ENCODE measurements at places on chromosomes 4 and X.
A peak's percentile ranks its signal among the peaks of the same experiment; 100 is the strongest.

GRCh38 chrX:107996124-107996523 is 14.0 kb upstream of the TEX13B start:
- no peak for DNase-seq

DNA sequence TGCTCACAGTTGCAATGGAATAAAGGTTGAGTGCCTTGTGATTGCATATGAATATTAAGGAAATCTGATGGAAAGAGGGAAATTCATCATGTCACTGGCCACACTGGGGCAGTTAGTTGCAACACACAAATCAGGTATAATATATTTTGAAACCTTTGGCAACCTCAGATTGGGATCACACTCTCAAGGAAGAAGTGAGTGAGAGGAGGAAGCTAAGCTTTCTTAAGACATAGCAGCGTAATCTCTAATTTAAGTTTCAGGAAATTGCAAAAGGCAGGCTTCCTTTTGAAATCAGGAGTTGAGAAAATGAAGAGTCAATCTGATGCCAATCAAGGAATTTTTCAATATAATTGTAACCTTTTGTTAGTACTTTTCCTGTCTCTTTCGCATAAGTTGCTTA is 12.3 kb upstream of the CLTRN start:
- DNase-seq: no peak

DNA sequence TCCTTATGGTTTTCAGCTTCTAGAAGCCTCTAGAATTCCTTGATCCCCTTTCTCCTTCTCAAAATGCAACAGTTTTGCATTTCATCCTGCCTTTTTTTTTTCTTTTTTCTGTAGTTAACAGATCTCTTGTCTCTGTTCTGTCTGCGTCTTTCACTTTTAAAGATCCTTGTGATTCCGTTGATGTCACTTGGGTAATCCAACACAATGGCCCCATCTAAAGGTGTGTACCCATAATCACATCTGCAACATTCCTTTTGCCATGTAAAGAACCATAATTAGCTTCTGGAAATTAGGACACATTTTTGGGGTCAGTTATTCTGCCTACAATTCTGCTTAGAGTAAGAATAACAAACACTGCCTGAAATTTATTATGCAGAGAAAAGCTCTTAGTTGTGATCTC is 1180.9 kb upstream of the ADGRL3 start:
- no peak for DNase-seq

DNA sequence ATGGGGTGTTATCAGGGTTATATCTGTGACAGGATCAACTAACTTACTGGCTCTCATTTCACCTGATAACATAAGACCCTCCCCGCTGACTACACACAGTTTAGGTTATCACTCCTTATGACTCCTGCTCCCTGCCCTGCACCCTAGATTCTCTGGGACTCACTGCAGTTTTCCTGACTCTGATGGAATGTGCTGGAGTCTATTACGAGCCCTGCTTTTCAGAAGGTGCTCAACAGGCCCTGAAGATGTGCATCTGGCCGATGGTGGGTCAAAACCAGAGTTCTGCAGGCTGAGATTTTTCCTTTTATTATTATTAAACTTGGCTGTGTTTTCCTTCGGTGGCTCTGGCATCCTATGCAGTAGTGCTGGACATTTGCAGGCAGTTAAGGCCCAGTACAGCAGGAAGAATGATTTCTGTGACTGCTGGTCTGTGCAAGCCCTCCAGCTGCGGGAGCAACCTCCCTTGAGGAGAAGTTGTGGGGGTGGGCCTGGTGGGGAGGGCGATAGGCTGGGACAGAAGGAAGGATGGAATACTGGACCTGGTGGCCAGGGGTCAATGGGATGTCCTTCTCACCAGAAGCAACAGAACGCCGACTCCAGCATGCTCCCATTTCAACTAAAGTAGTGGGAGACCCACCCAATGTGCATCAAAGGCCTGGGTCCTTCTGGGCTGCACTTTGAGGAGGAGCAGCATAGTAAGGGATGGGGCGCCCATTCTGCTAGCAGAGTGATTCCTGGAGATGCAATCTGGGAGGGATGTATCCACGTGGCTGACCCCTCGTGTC is 11.0 kb downstream of the SOD3 start:
- no peak for DNase-seq

DNA sequence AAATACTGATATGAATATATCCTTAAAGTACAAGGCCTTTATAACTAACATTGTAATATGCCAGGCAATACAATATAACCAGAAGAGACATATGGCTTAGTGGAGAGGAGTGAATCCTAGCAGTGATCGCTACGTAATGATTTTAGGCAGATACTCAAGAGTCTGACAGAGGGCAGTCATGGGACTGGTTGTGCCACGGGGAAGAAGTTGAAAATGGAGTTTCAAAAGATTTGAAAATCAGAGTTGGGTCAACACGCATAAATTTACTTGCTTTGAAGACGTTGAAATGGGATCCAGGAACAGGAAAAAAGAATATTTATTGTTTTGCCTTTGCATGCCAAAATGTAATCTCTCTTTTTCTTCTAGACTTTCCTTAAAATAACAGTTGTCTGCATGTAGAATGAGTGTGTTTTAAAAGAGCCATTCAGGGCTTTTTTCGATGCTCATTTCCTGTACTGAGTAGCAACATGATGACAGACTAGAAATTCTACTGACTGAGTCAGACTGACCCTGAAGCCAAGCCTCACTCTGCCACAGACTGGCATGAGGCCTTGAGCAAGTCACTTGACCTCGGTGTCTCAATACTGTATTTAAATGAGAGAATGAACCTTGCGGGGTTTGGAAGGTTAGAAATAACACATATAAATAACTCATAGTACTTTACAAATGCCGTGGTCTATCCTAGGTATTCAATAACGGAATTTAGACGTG is 8.1 kb upstream of the SMS start:
- peak; percentile 64 for DNase-seq

GRCh38 chrX:73903941-73904340 is 340.9 kb downstream of the CHIC1 start:
- DNase-seq: no peak

DNA sequence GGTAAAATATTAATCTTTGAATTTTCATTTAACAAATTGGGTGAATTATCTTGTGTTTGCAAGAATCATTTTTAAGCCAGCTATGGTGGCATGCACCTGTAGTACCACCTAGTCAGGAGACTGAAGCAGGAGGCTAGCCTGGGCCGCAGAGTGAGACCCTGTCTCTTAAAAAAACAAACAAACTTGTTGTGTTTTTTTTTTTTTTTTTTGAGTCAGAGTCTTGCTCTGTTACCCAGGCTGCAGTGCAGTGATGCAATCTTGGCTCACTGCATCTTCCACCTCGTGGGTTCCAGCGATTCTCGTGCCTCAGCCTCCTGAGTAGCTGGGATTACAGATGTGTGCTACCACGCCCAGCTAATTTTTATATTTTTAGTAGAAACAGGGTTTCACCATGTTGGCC is 2.2 kb downstream of the TXLNG start:
- DNase-seq: no peak

DNA sequence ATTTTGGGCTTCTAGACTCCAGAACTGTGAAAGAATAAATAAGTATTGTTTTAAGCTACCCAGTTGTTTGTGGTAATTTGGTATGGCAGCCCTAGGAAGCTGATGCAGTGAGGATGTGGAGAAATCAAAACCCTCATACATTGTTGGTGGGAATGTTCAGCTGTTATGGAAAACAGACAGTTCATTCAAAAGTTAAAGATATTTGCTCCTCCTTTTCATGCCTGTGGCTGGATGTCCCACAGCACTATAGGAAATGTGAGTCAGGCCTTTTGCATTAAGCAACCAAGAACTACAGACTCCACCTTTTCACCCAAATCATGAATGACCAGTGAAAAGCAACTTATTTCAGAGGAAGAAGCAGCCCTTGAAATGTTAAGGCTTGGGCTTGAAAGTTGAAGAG is 6.7 kb downstream of the BBS12 start:
- no peak for DNase-seq

DNA sequence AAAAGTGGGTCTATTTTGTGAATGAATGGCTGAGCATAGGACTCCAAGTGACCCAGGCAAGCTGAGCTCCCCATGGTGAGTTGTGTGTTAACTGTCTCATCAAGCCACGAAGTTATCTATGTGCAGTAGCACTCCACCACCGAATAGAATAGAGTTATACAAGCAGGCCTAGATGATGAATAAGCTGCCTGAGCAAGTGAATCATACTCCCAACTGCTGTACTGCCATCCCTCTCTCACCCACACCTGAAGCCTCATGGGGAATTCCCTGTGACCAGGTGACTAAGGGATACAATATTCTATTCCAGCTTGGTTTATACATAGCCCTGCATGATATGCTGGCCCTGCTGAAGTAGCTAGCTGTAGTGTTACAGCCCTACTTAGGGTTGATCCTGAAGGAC is 38.7 kb downstream of the KDM5C start:
- DNase-seq: no peak

- DNase-seq: no peak
Observed at GRCh38 chr4:81032771-81033684, 2.5 kb downstream of the BMP3 start.

DNA sequence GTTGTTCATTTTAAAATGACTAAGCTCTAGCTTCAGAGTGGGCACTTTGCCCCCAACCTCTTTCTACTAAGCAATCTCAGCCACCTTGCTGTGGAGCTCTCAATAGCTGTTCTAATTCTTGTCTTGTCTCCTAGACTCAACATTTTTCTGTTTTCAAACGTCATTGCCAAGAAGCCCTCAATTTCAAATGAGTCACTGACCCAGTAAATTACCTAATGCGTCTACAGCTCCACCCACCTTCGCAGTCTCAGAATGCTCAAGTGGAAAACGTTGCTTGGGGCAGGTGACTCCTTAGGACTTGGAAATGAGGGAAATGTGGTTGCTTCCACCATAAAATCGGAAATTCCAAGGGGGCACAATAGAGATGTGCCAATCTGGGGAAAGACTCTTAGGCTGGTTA is 59.0 kb downstream of the ING2 start:
- no peak for DNase-seq

DNA sequence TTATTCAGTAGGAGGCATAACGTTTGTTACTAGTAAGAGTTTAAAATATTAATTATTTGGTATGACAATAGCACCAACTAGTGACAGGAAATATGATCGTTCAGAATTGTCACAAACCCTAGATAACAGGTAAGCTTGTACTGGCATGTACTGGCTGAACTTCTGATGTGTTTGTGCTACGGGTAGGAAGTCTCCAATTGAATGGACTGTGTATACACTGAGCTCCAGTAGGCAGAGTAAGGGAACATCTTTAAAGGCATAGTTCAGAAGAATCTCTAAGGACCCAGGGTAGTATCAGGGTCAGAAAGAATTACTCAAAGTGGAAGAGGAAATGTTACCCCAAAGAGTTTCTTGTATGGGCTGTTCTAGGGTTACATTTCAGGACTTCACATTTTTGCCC is 230.4 kb downstream of the EDA2R start:
- DNase-seq: no peak

DNA sequence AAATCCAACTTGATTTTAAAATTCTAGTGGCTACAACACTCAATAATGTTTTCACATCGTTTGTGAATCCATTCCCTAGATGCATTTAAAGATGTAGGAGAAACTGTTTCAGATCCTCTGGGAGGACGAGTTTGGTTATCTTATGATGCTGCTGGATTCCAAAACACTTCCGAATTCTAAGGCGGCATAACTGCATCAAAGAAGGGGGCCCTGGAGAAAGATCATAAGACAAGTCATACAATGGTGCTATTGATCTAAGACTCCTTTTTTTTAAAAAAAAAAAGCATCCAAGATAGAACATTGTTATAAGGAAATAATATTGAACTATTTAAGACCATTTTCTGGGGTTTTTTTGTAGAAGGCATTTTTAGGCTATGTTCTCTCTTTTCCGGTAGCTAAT is 25.5 kb downstream of the ASB9 start:
- no peak for DNase-seq

GRCh38 chr4:170698334-170698733 is 608.6 kb upstream of the AADAT start:
- DNase-seq: no peak

GRCh38 chr4:7387925-7388324 is 46.8 kb downstream of the PSAPL1 start:
- no peak for DNase-seq

DNA sequence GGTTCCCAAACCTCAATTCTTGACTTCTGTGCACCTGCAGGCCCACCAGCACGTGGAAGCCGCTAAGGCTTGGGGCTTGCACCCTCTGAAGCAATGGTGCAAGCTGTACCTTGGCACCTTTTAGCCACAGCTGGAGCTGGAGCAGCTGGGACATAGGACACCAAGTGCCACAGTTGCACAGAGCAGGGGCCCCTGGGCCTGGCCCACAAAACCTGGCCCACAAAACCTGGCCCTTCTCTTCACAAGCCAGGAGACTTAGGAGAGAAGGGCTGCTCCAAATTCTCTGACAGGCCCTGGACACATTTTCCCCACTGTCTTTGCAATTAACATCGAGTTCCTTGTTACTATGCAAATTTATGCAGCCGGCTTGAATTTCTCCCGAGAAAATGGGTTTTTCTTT is 197.8 kb downstream of the EPHA5 start:
- no peak for DNase-seq

DNA sequence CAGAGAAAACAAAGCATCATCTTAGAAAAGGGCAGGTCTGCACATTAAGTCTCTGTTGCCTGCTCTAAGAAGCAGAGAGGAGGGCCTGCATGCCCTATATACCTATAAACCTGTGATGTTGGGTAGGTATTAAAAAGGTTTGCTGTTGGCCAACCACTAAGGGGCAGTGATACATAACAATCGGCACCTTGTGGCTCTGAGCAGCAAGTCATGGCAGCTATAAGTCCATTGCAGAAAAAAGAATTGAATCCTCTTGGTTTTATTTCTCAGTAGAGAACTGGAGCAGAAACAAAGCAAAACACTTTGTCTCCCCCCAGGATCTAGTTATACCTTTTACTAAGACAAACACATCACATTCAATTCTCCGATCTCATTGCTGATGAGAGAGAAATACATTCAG is 1364.4 kb downstream of the STIM2 start:
- no peak for DNase-seq

- DNase-seq: no peak
Observed at GRCh38 chr4:51868449-51868847, 25.5 kb downstream of the DCUN1D4 start.

- no peak for DNase-seq
Observed at GRCh38 chr4:15792974-15793373, 14.8 kb downstream of the CD38 start.

DNA sequence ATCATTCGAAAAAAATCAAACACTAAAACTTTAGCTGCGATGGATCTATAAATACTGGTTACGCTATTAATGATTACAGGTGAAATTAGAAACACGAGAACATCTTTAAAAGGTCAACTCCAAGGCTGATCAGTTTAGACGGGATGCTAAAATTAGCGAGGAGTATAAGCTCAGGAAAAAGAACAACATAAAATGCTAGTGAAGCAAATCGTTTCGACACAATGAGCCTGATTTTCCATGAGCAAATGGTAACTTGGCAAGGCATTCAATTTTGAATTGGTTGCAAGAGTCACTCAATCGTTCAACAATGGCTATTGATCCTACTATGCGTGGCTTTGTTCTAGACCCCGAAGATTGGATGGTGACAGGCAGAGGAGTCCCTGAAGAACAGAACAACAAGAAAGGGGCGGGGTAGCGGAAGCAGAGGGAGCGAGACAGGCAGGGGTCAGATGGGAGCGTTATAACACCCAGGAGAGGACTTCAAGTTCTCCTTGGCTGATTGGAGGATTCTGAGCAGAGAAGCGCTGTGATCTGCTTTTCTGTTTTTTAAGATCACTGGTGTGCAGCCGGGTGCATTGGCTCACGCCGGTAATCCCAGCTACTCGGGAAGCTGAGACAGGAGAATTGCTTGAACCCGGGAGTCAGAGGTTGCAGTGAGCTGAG is 146.5 kb downstream of the RBM47 start:
- no peak for DNase-seq
